Cortex of kidney (tissue), 1 donor: ENCODE measurements at places on chromosomes 3 and 15.

GRCh38 chr3:108662142-108662738 is 72.7 kb downstream of the DZIP3 start:
- no peak for DNase-seq

DNA sequence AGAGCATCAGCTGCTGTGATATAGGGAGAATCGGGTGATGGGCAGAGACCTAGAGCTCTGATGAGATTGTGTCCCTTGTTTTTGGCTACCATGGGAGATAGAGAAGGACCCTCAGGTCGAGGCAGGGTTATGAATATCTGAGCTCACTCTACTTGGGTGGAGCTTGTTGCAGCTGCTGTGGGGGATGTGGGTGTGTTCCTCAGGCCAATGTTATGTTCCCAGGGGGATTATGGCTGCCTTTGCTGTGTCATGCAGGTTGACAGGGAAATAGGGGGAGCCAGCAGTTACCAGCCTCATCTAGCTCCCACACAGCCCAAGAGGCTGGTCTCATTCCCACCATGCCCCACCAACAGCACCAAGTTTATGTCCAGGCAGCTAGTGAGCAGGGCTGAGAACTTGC is 131.5 kb downstream of the TRIM42 start:
- no peak for DNase-seq

GRCh38 chr3:48428572-48429316 is 1.1 kb downstream of the PLXNB1 start:
- no peak for DNase-seq

- DNase-seq = no peak
Observed at GRCh38 chr3:107962037-107962436, 128.8 kb downstream of the CD47 start.

- DNase-seq = no peak
Observed at GRCh38 chr15:70535071-70535954, 228.0 kb downstream of the UACA start.

DNA sequence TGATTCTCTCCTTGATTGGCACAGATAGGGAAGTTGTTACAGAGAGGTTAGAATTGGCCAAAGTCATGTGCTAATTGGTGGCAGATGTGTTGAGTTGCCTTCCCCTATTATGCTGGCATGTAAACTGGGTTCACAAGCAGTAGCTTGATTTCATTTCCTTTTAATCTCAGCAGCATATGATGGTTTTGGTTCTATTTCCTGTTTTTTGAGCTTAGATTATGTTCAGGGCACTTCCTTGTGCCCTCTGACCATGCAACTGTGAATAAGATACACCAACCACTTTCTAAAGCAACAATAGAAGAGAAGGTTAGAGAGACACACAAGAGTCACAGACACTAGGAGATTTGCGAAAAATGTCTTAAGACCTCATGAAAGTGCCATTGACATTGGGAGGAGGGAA is 16.5 kb downstream of the HPS3 start:
- DNase-seq = no peak

GRCh38 chr15:28933710-28934445 is 48.1 kb downstream of the APBA2 start:
- DNase-seq = no peak

- DNase-seq = no peak
Observed at GRCh38 chr3:47407896-47408838, 27.3 kb downstream of the PTPN23 start.

DNA sequence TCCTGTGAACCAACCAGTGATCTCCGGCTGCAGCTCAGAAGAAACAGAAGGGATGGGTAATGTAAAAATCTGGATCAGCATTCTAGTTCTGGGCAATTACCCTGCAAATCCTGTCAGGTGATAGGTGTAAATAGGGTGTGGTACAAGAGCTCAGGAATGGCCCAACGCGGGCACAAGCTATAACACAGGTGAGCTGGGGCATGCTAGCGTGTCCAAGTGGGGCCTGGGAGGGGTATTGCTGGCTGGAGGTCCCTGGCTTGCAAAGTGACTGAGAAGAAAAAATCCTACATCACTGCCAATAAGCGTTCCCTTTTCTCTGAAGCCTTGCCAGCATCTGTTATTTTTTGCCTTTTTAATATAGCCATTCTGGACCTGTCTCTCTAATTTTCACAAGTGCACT is 9.7 kb upstream of the CHST2 start:
- no peak for DNase-seq

- DNase-seq = no peak
Observed at GRCh38 chr3:95476534-95476933, 1337.9 kb upstream of the EPHA6 start.

- DNase-seq = no peak
Observed at GRCh38 chr3:179113903-179114302, 34.3 kb upstream of the PIK3CA start.

DNA sequence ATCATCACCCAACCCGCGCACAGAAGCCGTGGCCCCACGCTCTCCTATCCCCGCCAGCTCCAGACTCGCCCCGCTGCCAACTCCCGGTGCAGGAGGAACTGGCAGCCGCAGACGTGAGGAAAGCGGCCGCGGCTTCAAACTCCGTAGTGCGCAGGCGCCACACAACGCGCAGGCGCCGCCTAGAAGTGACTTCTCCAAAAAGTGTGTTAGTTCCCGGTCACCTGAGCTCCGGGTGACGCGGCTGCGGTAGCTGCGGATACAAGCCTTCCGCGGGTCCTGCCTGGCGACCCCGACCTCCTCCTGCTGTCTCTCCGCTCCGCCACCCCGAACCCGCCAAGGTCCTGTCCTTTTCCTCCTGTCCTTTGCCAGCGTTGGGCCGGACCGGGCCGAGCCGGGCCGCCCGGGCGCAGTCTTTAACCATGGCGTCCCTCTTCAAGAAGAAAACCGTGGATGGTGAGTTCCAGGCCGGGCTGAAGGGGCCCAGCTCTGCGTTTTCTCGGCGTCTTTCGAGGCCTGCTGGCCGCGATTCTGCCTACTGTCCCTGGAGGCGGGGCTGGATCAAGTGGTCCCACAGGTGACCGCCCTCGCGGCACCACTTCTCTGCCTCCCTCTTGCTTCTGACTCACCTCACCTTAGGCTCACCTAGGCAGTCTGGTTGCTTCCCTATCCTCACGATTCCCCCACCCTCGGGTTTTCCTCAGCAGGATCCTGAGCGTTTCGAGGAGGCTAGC is at the start of gene CHMP2B:
CHMP2B (plus strand) TSS at position 206 of the 731 bp plus-strand sequence; CDS start at position 420, 214 bp downstream.
- DNase-seq = peak; percentile 65

DNA sequence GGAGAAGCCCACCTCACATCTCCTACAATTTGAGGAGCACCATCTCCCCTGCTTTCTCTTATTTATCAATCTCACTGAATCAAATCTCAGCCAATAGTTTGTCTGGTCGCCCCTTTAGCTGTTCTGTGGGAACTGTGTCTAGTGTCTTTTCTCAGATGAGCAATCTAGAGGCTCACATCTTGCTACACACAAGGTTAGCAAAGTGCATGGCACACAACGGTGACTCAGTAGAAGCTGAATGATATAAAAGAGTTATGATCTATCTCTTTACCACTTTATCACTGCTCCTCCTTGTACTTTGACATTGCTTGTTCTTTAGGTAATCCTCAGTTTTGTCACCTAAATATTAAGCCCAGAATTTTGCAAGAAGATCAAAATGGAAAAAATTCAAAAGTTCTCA is 16.8 kb upstream of the COLQ start:
- DNase-seq = no peak

- DNase-seq = no peak
Observed at GRCh38 chr3:39590806-39591205, 123.3 kb downstream of the MOBP start.

DNA sequence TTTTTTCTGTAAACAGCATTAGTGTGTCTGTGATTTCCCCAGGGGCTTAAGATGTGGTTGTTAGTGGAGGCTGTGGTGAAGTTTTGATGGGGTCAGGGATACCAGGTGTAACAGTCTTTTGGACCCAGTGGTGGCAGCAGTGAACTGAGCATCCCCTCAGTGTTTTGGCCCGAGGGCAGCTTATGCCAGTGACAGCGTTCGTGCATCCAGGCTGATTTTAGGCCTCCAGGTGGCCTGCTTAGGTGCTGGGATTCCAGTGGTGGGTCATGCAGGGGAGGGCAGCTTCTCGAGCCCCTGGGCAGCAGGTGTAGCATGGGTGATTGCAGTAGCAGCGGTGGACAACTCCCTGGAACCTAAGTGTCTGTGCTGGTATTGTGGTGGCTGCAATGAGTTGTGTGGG is 29.2 kb downstream of the STT3B start:
- no peak for DNase-seq

DNA sequence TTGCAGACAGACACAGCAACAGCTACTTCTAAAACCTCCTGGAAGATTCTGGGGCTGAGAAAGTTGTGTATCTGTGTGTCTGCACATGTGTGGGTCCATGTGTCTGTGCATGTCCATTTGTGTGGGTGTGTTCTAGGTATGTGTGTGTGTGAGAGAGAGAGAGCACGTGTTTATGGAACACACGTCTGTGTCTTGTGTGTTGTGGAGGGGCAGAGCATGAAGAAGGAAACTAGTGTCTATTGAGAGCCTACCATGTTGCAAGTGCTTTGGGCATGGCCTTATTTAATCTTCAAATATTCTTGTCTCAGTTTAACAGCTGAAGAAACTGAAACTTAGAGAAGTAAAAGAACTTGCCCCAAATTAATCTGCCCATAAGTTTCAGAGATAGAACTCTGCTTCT is 327.5 kb downstream of the UACA start:
- no peak for DNase-seq

DNA sequence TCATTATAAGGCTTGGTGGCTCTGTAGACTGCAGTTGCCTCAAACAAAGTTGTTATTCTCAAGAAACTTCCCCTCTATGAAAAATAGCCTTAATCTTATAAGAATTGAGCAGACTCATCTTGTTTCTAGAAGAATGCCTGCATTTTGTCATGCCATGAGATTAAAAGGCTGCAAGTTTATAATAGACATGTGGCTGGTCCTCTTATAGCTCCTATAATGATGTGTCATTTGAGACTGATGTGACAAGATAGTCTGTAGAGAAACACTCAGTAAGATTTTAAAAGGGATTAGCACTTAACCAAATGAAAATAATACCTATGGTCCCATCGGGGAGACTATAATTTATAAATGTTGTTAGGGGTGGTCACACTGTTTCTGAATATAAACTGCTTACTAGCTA is 312.5 kb downstream of the OXSM start:
- no peak for DNase-seq

- DNase-seq = no peak
Observed at GRCh38 chr3:189744235-189744634, 113.0 kb downstream of the TP63 start.

DNA sequence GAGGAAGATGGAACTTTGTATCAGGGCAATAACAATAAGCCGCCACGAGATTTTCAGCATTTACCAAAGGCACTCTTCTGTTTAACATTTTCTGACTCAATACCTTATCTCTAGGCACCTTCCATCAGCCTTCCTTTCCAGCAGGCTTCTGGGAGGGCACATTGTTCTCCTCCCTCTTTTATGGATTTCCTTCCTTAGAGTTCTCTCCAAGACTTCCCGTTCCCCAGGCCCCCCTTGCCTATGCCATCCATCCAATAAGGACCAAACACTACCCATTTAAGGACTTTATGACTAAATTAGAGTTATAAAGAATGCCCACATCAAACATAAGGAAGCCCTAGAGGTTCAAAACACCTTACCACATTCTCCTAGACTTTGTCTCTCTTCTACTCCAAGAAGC is 71.0 kb upstream of the ACP3 start:
- DNase-seq = no peak

GRCh38 chr3:188761439-188761838 is 410.3 kb upstream of the TPRG1 start:
- DNase-seq = no peak

- no peak for DNase-seq
Observed at GRCh38 chr3:174098746-174099145, 701.2 kb downstream of the NLGN1 start.

GRCh38 chr3:78130741-78131290 is 1090.9 kb downstream of the ROBO2 start:
- no peak for DNase-seq

GRCh38 chr3:171064461-171064860 is 37.9 kb upstream of the SLC2A2 start:
- no peak for DNase-seq

- DNase-seq = no peak
Observed at GRCh38 chr15:61989667-61990066, 70.6 kb downstream of the VPS13C start.

DNA sequence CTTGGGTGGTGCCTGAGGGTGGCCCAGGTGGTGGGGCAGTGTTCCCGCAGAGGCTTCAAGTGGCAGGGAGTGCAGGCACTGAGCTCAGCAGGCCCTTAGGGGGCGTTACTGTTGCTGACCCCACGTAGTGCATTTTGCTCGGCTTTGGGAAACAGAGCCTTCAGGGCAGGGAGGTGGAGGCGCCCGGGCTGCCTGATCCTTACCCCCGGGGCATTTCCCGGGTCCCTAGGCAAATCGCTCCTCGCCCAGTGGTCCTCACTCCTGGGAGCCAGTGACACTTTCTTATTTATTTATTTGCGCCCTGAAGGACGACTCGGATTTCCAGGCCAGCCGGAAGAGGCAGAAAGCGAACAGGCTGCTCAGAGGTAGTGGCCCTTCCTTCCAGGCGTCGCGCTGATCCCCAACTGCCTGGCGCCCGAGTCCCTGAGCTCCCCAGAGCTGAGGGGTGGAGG is 10.1 kb upstream of the FOXB1 start:
- DNase-seq = no peak

GRCh38 chr3:59704292-59704691 is 654.5 kb upstream of the CFAP20DC start:
- DNase-seq = no peak

DNA sequence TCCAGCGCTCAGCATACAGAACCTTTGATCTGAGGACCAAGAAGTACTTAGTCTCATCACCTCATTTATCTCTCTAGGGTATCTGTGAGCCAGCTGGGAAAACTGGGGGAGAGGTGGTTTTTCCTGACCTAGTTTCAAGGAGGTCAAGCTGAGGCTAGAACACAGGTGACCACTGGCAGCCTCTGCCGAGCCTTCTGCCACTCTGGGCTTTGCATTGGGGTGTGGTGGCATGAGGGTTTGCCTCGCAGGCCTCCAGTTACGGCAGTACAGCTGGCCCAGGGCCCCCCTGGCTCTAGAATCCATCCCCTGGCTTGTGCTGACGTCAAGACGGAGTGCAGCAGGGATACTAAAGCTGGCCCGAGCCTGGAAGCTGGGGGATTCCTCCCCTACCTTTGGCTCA is 34.7 kb upstream of the CDCP1 start:
- no peak for DNase-seq

GRCh38 chr15:40850576-40851112 is 6.8 kb downstream of the SPINT1 start:
- DNase-seq = no peak

GRCh38 chr3:51944451-51945021 is 2.4 kb downstream of the PARP3 start:
- DNase-seq = no peak

- DNase-seq = no peak
Observed at GRCh38 chr3:119608405-119609000, 10.8 kb downstream of the PLA1A start.

GRCh38 chr3:157059661-157060060 is 100.3 kb downstream of the CCNL1 start:
- no peak for DNase-seq

DNA sequence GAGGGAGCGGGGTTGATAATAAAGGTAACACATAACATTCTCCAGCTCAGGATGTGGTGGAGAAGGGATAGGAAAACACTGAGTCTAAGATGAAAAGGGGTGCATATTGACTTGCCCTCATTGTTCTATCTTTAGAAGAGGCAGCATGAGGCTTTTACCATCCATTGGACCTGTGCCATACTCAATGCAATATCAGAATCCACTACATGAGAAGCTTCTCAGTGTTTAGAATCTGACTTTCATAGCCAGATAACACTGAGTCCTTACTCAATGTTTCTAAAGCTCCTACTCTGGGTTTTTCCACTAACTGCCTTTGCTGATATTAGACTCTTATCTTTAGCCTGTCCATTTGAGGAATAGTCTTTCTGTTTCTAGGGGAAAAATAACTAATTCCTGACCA is 24.3 kb upstream of the GADL1 start:
- no peak for DNase-seq
